ENCODE measurements at places on chromosomes 2 and 18. TPM values are rescaled to one million over a fixed set of nuclear protein-coding genes. Genes with fewer than 3 reads are reported as not detected.

DNA sequence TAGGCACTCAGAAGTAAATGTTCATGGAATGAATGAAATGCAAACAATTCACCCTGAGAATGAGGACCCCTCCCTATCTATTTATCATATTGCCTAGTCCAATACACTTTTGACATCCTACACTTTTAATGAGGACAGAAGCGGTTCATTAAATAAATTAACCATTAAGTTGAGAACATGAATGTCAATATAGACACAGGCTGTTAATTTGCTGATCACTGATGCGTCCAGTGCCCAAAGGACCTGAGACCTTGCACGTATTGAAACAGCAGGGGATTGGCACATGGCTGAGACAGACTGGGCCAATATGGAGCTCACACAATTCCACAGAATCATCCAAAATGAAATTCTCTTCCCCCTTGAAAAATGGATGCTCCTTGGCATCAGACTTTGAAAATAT is 430.0 kb downstream of the SLC4A3 start:
- DNase-seq, result no peak

GRCh38 chr2:52961403-52961802 is 806.2 kb upstream of the CHAC2 start:
- DNase-seq, result no peak

DNA sequence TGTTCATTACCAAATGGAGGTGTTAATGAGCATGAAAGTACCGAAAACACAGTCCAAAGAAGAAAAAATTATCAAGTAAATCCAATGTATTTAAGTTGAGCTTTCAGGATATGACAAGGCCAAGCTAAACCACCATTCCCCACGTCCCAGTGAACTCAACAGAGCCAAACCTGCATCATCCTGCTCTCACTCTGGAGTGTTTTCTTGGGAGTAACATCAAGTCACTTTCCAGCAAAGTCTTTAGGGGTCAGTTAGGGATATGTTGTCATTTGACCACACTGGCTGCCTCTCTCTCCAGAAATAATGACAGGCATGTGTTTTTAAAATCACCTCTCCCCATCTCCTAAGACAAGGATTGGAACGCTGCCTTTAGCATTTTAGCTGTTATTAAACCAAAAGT is 140.5 kb downstream of the SRBD1 start:
- DNase-seq, result no peak

ERMN gene
- 0.82 TPM for total RNA-seq

NRBP1 gene
- 82.7 TPM for total RNA-seq

CYP27A1 gene
- total RNA-seq, result not detected

PTPRN gene
- total RNA-seq, result 0.24 TPM
